Activated naive CD4-positive, alpha-beta T cell (primary cell): ENCODE measurements at places on chromosomes 16 and 17.

DNA sequence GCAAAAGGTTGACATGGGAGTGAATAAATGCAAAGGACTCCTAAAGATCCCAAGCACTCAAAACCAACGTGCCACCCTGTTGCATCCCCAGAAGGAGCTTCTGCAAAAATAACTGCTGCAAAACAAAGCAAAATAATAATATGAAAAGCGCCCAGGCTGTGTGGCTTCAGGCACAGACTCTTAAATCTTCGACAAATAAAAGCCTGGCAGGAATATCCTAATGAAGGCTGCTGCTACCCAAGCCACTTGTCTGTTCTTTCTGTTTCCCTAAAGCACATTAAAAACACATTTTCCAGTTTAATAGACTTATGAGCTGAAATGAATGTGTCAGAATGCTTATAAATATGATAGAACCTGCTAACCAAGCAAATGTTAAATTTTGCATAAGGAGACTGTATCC, 154.0 kb downstream of the SLC39A11 start:
- DNase-seq, result no peak

DNA sequence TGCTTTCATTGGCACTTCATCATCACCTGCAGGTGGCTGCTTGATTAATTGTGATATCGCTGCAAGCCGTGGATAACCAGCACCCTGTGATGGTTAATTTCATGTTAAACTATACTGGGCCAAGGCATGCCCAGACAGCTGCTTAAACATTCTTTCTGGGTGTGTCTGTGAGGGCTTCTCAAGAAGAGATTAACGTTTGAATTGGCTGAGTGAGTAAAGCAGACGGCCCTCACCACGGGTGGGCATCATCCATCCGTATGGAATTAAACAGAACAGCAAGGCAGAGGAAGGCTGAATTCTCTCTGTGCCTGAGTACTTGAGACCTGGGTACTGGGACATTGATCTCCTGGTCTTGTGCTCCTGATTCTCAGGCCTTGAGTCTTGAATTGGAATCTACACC, 7.1 kb upstream of the ZNF213 start:
- no peak for DNase-seq

- no peak for DNase-seq
Observed at GRCh38 chr17:6394055-6394606, 40.8 kb downstream of the AIPL1 start.

DNA sequence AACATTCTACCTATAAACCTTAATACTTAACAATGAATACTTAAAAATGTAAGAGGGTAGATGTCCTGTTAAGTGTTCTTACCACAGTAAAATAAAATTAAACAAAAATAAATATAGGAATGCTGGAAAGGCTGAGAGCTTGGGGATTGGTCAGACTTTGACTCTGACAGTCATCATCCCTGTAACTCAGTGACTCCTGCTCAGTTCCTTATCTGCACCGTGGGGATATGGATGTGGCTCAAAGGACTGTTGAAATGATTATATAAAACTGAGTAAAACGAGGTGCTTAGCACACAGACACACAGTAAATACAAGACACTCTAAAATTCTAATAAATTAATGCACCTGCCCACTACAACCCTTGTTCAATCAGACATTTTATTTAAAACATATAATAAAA, 338.6 kb downstream of the TMEM114 start:
- DNase-seq, result no peak

DNA sequence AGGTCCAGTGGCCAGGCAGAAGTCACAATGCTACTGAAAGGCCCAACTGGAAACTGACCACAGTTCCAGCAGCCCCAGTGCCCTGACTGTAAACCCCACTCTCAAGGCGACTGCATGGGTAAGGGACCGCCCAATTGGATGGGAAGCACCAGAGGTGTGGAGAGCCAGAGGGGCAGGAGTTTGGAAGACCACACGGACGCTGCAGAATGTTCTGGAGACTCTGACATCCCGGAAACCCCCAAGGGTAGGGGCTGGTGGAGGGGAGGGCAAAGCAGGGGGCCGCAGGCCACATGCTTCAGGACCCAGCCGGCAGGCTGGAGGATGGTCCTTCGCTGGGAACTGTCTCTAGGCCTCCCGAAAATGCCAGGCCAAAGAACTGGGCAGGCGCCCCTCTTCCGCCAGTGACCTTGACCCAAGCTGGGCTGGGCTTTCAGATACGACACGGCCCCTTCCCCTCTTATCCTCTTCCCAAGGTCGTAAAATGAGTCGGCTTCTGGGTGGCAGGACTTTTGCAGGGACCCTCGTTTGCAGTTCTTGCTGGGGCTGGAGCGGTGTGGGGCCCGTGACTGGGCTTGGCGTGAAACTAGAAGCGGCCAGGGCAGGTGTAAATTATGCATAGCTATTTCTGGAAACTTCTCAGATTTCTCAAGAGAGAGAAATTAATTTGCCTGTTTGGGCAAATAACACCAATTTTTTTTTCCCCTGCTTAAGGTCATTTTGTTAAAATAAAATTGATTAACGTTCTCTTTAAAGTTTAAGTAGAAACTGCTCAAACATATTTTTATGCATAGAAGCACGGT, 110.2 kb downstream of the C16orf78 start:
- no peak for DNase-seq

DNA sequence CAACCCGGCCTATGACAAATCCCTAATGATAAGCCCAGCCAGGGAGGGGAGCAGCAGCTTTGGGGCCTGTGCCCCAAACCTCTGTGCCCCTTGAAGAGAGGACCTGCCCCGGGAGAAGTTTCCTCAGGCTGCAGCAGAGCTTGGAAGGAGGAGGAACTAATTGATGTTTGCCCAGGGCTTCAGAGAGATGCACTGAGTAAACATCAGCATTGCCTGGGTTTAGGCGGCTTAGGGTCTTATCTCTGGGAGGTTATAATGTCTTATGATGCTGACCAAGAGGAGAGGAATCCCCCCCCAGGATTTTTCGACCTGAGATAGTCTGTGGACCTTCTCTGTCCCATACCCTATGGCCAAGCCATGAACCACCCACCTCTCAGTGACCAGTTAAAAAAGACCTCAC, 148.7 kb upstream of the SDK2 start:
- no peak for DNase-seq

GRCh38 chr17:77478899-77479298, 338.1 kb downstream of the SEC14L1 start:
- DNase-seq, result no peak

- DNase-seq, result no peak
Observed at GRCh38 chr17:44549686-44550085, 7.6 kb upstream of the FZD2 start.

DNA sequence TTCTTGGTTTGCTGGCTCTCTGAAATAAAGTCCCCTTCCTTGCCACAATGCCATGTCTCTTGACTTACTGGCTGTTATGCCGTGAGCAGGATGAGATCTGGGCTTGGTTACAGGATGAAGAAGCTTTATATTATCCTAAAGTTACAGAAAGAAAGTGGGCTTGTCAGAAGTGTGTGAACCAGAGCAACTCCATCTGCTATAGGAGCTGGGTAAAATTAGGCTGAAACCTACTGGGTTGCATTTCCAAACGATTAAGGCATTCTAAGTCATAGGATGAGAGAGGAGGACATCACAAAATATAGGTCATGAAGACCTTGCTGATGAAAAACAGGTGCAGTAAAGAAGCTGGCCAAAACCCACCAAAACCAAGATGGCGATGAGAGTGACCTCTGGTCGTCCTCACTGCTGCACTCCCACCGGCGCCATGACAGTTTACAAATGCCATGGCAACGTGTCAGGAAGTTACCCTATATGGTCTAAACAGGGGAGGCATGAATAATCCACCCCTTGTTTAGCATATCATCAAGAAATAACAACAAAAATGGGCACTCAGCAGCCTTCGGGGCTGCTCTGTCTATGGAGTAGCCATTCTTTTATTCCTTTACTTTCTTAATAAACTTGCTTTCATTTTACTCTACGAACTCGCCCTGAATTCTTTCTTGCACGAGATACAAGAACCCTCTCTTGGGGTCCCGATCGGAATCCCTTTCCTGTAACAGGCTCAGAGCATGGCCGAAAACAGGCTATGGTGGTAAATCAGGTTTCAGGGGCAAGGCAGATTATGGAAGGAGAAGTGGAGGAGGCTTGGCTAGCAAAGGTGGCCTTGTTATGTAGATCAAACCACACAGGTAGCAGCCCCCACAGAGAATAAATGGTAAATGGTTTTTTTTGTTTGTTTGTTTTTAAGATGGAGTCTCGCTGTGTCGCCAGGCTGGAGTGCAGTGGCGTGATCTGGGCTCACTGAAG, 81.3 kb upstream of the C16orf82 start:
- no peak for DNase-seq
